Amygdala (tissue), 56 donors: ENCODE measurements at places on chromosomes 16 and 17.

DNA sequence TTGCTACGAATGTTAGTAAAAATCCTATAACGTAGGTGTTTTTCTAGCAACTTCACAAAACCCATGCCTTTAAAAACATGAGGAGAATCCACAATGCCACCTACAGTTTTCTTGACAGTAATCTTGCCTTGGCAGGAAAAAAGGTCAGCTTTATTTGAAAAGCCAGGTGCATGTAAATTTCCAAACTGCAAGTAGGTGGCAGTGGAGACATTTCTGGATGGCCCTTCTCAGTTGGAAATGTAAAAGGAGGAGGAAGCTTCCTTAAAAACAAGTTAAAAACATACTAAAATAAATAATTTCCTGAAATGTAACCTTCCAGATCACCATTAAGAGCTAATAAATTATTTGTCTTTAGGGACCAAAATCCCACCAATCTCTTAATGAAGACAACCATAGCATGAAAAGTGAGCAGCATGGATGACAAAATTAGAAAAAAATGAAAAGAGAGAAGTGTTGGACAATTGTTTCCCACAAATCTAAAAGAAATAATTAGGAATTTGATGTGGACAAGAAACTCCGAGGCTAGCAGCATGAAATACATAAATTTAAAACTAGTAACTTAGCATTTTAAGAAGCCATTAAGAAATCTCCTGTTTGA lies 152.2 kb downstream of the SNX11 start:
- no peak for DNase-seq

DNA sequence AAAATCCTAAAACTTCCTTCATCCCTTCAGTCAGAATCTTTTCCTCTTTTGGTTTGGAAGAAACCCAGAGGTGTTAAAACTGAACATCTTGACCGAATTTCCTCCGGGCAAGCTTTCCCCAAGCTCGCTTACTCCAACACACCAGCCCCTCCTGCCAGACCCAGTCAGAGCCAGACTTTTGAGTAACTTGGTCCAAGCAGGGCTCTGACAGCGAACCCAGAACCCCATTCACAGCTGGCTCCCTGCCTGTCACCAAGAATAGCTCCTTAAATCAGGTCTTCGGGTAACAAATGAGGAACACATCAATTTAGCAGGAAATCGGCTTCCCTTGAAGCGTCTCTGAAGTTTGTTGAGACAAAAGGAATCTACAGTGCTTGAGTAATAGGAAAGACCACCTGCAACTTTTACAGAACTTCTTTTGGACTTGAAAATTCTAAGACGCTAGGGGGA lies 27.3 kb downstream of the GAS7 start:
- DNase-seq = no peak

- no peak for DNase-seq
These were observed 40.6 kb upstream of the HOXB13 start for GRCh38 chr17:48769009-48769675.

DNA sequence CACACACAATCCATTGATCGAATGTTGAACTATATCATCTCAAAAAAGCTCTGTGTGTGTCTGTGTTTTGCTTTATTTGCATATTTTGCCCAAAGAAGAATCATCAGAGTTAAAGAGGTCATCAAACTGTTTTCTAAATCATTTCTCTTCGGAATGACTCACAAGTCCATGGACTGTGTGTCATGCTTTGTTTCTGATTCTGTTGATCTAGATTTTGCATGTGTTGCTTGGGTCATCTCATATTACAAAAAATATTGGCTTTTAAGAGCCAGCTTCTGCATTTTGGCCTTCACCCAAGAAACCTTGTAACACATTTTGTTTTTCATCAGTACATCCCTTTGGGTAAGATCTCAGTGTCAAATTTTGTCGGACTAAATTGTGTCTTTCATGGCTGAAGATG lies 471.2 kb upstream of the HSBP1 start:
- no peak for DNase-seq

DNA sequence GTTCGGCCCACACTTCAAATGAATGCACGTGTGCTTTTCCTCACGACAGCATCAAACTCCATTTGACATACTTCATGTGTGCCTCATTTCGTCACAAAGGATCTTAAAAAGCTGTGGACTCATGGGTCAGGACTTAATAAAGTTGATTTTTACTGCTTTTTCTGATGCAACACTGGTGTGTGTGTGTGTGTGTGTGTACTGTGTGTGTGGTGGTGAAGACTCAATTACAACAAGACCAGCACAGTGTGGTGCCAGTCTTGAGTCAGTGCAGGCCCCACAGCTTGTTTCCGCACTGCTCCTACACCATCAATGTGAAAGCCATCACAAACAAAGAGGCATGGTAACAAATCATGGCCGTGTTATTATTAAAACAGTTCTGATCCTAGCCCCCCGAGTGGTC lies 17.7 kb downstream of the CDIP1 start:
- DNase-seq = no peak

DNA sequence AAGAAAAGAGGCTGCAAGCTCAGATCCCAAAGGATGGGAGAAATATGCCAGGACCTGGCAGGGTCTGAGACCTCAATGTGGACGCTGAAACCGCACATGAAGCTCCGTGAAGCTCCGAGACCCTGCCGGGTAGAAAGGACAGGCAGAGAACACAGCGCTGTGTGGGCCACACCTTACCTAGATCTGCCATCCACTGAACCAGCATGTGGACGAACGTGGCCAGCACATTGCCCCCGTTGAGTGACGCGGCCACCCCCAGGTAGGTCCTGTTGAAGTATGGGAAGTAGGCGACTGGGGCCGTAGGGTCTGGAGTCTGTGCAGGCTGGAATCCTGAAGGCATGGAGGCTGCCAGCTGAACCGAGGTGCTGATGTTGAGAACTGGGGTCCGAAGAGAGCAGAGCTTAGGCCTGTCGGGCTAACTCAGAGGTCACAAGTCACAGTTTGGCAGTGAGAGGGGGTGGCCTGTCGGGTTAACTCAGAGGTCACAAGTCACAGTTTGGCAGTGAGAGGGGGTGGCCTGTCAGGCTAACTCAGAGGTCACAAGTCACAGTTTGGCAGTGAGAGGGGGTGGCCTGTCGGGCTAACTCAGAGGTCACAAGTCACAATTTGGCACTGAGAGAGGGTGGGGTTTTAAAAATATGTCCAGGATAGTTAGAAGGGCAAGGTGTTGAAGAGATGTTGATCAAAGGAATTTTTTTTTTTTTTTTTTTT lies 6.1 kb upstream of the TRPV1 start:
- no peak for DNase-seq

DNA sequence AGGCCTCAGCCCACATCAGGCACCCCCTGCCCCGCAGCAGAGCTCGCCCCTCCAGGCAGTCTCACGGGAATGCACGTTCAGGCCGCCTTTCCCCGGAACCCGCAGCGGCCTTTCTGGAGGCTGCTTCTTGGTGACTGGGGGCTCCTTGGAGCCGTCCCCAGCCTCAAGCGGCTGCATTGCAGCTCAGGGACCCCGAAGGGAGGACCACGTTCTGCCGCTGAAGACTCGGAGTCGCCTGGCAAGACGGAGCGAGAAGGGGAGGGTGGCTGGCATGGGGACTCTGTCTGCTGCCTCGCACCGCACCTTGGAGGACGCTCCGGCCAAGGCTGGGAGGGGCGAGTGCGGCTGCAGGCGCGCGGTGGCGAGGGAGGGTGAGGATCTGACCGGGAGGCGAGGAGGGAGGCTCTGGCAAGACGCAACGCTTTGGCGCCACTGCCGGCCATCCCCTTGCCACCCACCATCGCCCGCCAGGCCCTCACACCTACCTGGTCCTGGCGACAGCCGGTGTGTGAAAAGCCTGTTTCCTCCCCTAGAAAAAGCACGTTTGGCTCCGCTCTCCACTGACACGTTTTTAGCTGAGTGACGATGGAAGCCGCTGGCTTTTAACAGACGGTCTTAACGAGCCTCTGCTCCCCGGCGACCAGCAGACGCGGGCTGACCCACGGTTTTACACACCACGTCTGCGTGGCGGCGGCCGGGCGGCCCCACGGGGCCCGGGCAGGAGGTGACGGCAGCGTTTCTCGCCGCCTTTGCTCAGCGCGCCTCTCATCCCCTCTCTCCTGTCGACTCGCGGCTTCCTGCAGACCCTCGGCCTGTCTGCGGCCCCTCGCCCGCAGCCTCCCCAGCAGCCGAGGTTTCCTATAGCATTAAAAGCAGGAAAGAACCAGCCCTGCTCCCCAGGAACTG lies 16.7 kb upstream of the GNG13 start:
- DNase-seq = no peak

GRCh38 chr16:11797957-11798299 lies 870 bp upstream of the ZC3H7A start:
- no peak for DNase-seq

- DNase-seq = no peak
These were observed 530 bp upstream of the CCL22 start for GRCh38 chr16:57358086-57358420.
